ENCODE measurements at places on chromosomes 7 and 10. TPM values are rescaled to one million over a fixed set of nuclear protein-coding genes. Genes with fewer than 3 reads are reported as not detected.

BAMBI gene
- total RNA-seq: 0.13 TPM

IL2RA gene
- 5.3 TPM for total RNA-seq

DNAJB12 gene
- 27.7 TPM for total RNA-seq

CPN1 gene
- total RNA-seq: 0.10 TPM

EN2 gene
- total RNA-seq: not detected

ZNF853 gene
- 0.13 TPM for total RNA-seq

RAB19 gene
- 0.35 TPM for total RNA-seq

HOXA2 gene
- total RNA-seq: not detected

Data from GM12878 (cell line).